ENCODE measurements at places on chromosomes 16 and 17.

DNA sequence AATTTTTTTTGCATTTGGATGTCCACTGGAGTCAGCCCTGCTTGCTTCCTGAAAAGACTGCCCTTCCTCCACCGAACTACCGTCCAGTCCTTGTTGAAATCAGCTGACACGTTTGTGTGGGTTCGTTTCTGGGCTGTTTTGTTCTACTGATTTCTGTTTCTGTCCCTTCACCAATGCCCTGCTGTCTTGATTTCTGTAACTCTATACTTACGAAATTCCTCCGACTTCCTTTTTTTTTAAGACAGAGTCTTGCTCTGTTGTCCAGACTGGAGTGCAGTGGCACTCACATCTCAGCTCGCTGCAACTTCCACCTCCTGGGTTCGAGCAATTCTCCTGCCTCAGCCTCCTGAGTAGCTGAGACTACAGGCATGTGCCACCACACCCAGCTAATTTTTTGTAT, 8.4 kb upstream of the GAA start:
- no peak for DNase-seq

- DNase-seq: no peak
These were observed 2.4 kb downstream of the DOC2B start for GRCh38 chr17:179066-179432.

- DNase-seq: no peak
These were observed 23.1 kb upstream of the MEIOB start for GRCh38 chr16:1895068-1895467.

DNA sequence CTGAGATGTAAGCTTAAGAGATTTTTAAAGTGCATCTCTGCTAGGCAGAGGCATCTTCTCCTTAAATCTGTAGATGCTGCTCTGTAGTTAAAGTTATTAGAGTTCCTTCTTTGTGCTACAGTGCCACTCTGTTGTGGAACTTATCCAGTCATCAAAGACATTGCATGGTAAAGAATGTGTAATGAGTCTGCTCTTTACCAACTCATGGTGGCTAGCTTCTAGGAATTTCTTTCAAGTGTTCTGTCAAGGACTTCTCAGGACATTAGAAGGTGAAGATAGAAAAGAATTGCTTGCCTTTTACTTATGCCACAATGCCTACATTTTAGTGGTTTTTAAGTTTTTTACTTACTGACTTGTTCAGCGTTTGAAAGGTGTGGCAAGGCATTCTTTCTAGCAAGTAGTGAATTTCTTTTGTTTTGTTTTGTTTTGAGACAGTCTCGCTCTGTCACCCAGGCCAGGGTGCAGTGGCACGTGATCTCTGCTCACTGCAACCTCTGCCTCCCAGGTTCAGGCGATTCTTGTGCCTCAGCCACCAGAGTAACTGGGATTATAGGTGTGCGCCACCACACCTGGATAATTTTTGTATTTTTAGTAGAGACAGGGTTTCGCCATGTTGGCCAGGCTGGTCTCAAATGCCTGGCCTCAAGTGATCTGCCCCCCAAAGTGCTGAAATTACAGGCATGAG, 20.3 kb upstream of the ARL2BP start:
- no peak for DNase-seq

DNA sequence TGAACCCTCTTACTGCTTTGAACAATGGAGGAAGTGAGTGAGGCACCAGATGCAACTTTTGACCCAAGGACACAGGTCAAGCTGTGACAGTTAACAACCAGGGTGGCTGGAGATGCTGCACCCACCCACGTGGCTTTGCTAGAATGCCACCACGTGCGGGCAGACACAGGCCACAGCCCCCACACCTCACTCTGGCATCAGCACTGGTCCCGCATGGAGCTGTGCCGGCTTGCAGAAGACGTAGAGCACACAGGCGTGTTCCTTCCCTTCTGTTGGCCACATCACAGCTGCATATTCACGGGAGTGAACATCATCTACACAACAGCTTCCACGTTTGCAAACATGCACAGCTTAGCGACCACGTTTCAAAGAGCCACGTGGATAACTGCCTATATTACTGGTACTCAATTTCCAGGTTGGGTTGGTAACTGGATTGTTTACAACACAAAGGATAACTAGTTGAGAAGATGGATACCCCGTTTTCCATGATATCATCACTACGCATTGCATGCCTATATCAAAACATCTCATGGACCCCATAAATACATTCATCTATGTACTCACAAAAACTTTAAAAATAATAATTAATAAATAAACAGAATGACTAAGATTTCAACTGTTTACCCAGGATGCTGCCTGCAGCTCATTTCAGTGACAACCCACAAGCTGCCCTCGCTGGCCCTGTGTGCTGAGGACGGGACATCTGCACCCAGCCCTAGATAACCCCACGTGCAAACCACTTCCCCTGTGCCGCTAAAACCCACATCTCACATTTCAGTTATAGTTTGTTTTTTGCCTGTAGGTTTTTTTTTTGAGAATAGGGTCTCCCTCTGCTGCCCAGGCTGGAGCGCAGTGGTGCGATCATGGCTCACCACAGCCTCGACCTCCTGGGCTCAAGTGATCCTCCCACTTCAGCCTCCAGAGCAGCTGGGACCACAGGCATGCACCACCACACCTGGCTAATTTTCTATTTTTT, 132.0 kb downstream of the ANKRD11 start:
- no peak for DNase-seq

GRCh38 chr17:72346306-72346705, 225.5 kb downstream of the SOX9 start:
- DNase-seq: no peak

- no peak for DNase-seq
These were observed 28.7 kb upstream of the GAS7 start for GRCh38 chr17:10226930-10227695.

DNA sequence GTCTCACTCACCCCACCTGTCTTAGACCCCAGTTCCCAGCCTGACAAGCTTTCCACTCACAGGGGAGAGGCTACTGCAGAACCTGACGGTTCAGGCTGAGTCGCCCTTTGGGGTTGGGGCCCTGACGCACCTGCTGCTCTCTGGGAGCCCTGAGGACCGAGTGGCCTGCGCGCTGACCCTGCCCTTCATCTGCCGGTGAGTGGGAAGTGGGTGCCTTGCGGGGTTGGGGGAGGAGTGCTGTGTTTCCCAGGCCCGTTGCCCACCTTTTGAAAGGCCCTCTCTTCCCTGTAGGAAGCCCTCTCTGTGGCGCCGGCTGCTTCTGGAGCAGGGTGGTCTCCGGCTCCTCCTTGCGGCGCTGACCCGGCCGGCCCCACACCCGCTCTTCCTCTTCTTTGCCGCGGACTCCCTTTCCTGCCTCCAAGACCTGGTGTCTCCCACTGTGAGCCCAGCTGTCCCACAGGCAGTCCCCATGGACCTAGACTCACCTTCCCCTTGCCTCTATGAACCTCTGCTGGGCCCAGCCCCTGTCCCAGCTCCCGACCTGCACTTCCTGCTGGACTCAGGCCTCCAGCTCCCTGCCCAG, 6.1 kb upstream of the TGFB1I1 start:
- DNase-seq: no peak

GRCh38 chr16:87160701-87161337, 156.4 kb downstream of the C16orf95 start:
- DNase-seq: no peak

GRCh38 chr16:67806428-67807147, at the start of the genes RANBP10 and TSNAXIP1:
RANBP10 (minus strand) TSS chr16:67806560; CDS start chr16:67806536, 24 bp downstream.
TSNAXIP1 (plus strand) TSS chr16:67806889; CDS start chr16:67807150, 261 bp downstream.
- DNase-seq: peak; percentile 98

GRCh38 chr17:68578236-68578635, 22.9 kb downstream of the FAM20A start:
- DNase-seq: no peak

DNA sequence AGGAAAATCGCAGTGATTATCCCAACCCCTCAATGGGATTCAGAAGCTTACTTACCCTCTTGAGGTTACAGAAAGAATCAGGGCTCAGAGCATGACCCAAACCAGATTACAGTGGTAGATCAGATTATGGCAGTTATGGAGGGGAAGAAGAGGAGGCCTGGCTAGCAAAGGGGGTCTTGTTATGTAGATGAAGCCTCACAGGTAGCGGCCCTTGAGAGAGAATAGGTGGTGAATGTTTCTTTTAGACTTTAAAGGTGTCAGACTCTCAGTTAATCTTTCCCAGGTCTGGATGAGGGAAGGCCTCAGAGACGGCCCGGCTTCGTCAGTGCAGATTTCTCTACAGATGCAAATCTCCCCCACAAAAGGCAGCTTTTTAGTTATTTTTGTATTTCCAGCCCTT, 15.6 kb downstream of the RNF112 start:
- DNase-seq: no peak

GRCh38 chr17:57582881-57583756, 162.0 kb downstream of the CCDC182 start:
- DNase-seq: no peak

GRCh38 chr17:75571197-75571884, 16.3 kb upstream of the MYO15B start:
- DNase-seq: no peak

DNA sequence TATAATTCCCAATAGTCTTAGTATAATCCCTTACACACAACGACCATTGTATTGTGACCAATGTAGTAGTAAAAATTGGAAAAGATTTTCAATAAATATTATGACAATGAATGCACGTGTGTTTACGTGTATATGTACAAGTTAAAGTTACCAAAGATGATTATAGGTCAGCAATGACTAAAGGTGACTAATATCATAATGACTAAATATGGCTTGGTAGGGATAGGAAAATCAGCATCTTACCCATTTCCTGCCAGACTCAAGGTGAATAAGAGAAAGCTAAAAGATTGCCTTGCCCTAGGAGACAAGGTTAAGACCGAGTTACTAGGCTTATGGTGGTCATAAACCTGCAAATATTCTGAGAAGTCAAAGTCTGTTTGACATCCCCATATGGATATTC, 34.4 kb downstream of the CPD start:
- DNase-seq: no peak

DNA sequence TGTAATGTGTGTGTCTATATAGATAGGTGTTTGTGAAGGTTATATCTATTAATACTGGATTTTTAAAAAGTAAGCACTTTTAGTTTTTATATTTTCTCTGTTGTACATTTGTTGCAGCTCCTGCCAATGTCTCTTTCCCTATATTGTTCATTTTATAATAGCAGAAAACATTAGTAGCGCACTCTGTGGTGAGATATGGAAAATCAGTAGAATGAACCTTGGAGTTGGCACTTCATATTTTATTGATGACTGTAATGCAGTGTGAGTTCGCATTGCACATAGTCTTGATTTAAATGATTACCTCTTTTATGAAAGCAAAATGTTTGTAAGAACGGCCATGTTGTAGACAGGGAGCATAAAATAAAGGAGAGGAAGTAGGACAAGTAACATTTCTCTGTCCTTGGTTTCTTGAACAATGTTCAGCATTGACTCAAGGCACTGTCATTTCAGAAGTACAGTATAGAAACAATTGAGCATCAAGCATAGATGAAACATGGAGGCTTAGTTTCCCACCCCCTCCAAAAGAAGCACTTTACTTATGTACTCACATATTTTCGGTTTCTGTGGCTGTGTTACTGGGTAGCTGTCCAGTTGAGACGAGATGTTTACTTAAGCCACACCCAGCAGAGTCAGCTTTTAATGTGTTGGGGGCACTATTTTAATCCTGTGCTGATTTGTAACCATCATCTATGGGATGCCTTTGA, 74.0 kb downstream of the TANC2 start:
- DNase-seq: peak; percentile 53

GRCh38 chr16:31105677-31106213, 2.4 kb upstream of the BCKDK start:
- no peak for DNase-seq

DNA sequence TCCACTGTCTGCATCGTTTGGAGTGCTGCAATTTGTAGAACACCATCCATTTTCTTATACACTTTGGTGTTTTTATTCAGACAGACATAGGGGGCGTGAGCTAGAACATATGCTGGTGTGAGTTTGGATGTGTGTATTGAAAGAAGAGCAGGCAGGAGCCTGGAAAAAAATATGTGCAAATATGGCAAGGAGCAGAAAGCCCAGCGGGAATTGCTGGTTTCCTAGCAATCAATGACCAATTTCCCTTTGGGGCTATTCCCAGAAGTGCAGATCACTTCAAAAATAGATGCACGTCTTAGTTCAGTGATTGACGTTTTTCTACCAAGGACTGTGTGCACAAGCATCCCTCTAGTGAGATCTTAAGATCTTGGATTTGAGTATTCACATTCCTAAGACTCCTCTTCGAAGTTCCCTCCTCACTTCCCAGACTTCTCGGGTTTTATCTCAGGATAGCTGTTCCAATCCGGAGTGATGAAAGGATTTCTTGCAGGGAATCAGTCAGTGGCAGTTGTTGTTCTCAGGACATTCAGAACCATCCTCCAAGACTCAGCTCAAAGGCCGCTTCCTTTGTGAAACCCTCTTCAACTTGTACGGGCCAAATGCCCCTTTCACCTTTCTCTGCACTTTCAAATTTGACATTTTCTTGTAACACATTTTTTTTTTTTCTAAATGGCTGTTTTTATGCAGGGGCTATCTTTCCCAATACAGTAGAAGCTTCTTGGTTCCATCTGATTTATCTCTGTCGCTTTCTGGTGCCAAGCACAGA, 268.7 kb upstream of the ASIC2 start:
- no peak for DNase-seq

- DNase-seq: no peak
These were observed 31.0 kb downstream of the CDH13 start for GRCh38 chr16:82657786-82658185.

GRCh38 chr17:70825321-70826125, 656.2 kb downstream of the KCNJ2 start:
- DNase-seq: no peak

DNA sequence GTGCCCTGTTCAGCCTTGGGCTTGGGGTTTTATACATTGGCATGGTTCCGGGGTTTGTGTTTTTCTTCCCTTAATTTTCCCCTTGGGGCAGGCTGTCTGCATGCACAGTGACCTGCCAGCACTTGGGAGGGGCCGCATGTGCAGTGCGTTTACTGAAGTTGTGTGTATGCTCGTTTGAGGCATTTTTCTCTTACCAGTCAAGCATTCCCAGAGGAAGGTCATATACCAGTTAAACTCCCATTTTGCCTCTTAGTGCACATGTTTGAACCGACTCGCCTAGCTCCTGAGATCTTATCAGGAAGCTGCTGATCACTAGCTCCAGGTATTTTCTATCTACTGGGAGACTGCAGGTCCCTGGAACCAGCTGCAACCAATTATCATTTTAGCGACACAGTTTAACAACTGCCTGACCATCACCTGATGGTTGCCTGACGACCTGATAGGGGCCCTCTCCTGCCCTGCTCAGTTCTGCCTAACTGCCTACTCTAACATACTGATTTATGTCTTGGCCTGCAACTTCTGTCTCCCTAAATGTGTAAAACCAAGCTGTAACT, 51.4 kb downstream of the MFSD11 start:
- peak; percentile 73 for DNase-seq

- no peak for DNase-seq
These were observed 39.6 kb upstream of the TMEM97 start for GRCh38 chr17:28279411-28279810.
